NCI-H446 (cell line): ENCODE measurements at places on chromosomes 16 and 17.

- DNase-seq: no peak
Measured at GRCh38 chr16:1188432-1189189, 35.7 kb downstream of the CACNA1H start.

GRCh38 chr17:40563220-40564052 lies 1.8 kb downstream of the CCR7 start:
- DNase-seq: no peak

- DNase-seq: no peak
Measured at GRCh38 chr16:75379339-75379738, 54.0 kb downstream of the CFDP1 start.

DNA sequence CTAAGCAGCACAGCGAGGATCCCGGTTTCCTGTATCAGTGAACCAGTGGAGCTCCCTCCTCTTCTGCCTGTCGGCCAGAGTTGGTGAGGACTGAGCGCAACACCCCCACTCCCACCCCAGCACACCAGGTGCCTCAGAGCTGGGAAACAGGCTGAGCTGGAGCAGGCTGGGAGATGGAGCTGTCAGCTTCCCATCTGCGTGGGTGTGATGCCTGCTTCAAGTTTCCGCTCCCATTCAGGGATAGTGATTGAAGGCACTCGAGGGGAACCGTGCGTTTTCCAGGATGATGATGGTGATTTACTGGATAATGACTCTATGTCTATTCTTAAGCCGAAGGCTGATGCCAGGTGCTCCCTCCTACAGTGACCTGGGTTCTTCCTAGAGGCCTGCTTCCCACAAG lies 144.5 kb downstream of the TMEM132E start:
- DNase-seq: no peak

GRCh38 chr16:72910875-72911274 lies 137.1 kb downstream of the ZFHX3 start:
- no peak for DNase-seq

- no peak for DNase-seq
Measured at GRCh38 chr17:66841328-66841727, 6.4 kb downstream of the CACNG5 start.

DNA sequence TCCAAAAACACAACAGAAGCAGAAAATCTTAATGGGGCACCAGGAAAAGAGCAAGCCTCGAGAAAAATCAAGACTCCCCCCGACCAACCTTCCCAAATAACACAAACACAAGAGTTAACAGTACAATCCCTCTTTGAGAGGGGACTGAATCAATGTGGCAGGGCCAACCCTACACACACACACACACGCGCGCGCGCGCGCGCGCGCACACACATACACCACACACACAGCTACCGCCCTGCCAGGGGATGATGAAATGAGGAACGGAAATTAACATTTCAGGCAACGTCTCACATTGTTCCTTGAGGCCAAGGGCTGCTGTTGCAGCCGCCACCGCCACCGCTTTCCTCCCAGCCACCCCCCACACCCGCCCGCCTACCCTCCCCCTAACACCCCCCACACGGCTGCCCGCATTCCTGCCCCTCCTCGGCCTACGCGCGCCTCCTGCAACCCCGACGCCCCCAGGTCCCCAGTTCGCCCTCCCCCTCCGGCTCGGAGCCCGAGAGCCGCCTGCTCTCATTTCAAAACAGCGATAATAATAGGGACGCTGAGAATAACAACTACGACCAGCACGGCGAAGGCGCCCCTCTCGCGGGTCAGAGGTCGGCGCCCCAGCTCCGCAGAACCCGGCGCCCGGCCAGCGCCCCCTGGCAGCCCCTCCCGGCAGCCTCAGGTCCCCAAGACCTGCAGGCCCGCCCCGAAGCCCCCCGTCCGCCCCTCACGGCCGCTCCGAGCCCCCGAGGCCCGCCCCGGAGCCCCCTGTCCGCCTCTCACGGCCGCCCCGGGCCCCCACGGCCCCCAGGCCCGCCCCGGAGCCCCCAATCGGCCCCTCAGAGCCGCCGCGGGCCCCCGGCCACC lies 1.1 kb downstream of the ANKRD11 start:
- DNase-seq: peak; percentile 16

- DNase-seq: no peak
Measured at GRCh38 chr16:16197966-16198365, 25.3 kb downstream of the ABCC6 start.

- peak; percentile 10 for DNase-seq
Measured at GRCh38 chr17:64320613-64321553, 57.8 kb upstream of the TEX2 start.

- DNase-seq: no peak
Measured at GRCh38 chr17:39669897-39670735, 1.9 kb downstream of the PNMT start.

GRCh38 chr16:75239542-75240122 lies 11.8 kb downstream of the BCAR1 start:
- no peak for DNase-seq

DNA sequence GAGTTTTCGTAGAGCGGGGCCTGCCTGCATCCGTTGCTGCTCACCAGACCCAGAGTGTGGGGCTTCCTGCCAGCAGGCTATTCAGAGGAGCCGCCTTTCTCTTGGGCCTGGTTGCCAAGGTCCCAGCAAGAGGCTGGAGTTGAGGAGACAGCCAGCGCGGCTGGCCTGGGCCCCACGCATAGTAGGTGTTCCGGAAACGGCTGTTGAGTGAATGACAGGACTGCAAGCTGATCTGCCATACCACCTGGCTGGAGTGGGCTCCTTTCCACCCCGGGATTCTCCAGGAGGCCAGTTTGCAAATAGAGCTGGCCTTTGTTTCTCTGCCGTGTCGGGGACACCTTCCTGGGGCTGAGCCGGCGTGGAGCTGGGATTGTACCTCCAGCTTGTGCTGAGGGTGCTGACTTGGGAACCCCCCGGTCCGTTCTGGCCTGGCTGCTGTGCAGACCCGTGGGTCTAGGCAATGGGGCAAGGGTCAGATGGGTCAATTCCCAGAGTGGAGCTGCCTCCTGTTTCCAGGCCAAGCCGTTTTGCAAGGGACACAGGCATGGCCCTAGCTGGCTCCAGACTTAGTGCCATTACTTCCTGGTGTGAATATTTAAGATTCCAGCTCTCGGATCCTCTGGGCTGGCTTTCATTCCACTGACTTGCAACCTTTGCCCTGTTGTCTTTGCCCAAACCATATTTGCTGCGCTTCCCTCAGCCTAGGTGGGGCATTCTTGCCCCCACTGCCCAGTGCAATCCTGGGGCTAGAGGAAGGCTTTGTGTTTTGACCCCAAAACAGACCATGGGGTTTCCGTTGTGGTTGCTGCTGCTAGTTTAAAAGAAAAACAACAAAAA lies 68.8 kb downstream of the CMIP start:
- peak; percentile 5 for DNase-seq

DNA sequence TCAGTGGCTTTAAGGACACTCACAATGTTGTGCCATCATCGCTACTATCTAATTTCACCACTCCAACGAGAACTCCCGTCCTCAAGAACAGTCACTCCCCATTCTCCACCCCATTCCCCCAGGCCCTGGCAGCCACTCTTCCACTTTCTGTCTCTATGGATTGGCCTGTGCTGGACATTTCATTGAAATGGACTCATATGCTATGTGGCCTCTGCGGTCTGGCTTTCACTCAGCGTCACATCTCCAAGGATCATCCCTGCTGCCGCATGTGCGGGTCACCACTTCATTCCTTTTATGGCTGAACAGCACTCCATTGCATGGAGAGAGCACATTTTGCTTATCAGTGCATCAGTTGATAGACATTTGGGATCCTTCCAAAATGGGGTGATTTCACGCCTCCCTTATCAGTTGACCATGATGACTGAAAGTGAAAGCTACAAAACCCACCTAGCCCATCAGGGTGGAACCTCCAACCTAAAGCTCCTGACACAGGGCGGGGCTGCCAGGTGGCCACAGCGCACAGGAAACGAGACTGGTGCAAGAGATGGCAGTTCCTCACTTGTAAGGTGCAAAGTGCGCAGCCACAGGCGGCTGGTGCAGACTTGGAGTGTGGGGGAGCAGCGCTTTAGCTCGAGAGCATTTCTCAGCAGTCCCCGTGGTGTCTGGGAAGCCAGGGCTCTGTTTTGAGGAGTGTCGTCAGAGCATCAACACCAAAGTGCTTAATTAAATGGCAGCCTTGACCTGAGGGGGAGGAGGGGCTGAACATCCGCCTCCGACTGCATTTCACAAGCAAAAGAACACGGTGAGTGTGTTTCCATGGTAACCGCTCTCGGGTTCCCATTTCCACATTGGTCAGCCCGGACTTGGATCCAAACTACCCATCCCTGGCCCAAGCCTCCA lies 23.8 kb downstream of the COTL1 start:
- DNase-seq: no peak

GRCh38 chr17:15351925-15352324 lies 10.5 kb upstream of the TEKT3 start:
- no peak for DNase-seq

DNA sequence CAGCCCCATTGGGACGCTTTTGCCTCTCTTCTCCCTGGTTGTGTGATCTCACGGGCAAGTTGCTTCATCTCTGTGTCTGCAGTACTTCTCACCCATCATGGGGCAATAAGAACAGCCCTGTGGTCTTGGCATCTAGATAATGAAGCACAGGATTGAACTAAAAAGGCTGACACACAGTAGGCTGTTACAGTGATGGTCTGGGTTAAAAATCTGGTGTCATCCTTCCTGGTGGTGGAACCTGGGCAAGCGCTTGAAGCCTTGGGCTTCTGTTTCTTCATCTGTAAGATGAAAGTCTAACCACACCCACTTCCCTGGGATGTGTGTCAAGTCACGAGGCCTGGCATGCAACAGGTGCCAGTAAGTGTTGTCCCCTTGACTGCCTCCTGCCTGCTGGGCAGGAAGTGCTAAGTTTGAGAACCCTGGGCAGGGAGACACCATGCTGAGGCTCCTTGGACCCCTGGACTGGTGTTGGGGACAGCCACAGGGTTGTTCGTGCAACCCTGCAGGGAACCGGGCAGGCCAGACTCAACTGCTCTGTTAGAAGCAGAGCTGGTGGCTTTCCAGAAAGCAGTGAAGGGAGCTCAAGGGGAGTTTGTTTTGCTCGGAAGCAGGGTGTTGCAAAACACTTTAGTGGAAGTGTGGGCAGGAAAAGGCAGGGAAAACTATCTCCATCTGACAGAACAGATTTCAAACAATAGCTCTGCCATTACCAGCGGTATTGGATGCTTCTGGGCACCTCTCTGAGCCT lies 5.9 kb upstream of the MAP2K3 start:
- no peak for DNase-seq

DNA sequence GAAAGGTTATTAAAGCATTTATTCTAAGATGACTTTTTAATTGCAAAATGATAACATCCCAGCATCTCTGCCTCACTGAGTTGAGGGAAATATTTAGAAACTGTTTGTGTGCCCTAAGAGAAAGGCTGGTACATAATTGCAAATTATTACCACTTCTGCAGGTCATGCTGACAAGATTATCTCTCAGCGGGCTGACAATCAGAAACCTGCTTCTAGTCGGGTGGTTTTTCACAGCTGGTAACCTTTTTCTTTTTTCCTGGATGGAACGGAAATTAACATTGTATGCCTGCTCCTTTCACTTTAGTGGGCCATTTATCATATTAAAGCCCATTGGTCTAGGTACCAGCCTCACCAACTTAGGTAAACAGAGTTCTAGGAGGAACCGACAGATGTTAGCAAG lies 17.0 kb upstream of the NUDT7 start:
- no peak for DNase-seq

DNA sequence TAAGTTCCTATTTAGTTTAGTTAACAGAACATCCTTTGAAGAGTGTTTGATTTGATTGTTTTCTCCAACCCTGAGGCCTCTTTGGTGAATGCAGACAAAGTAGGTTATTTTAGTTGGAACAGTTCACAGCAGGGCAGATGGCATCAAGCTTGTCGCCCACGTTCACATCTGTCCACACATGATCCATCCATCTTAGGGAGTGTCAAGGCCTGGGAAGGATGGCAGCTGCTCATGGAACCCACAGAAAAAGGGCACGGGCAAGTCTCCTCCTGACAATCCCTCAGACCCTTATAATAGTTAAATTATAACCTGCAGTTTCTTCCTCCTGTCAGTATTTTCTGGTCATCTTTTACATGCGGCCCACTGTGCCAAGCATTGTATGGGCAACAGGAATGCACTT lies 60.2 kb downstream of the KNOP1 start:
- DNase-seq: no peak

GRCh38 chr17:73610331-73610911 lies 33.8 kb downstream of the SDK2 start:
- DNase-seq: no peak

GRCh38 chr17:21166595-21167210 lies 39.9 kb downstream of the DHRS7B start:
- DNase-seq: no peak

DNA sequence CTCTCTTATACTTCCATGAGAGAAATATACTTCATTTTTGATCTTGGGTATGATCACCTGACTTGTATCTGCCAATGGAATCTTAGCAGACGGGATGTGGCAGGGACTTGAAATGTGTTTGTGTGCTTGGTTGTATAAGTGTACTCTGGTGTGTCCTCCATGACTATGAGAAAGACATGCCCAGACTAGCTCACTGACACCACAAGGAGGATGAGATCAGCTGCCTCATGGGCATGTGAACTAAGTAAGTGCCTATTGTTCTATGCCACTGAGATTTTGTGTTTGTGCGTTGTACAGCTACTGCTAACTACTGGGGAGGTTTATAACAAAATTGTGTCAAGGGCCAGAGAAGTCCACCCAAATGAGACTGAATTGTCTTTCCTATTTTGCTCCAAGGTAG lies 402.2 kb upstream of the SALL1 start:
- DNase-seq: no peak

DNA sequence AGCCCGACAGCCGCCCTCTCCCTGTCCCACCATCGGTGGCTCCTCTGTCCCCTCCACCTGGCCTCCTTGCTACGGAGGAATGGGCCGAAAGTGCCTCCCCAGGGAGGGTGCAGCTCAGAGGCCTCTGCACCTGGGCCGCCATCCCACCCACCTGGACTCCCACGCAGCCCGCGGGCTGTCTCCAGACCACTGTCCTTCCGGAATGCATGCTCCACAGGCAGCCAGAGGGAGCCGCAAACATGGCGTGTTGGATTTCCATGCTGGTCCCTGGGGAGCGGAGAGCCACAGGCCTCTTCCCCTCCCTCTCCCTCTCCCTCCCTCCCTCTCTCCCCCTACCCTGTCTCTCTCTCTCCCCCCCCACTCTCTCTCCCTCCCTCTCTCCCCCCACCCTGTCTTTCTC lies 3.0 kb downstream of the SSTR5 start:
- no peak for DNase-seq

GRCh38 chr17:56793957-56794356 lies 39.8 kb downstream of the C17orf67 start:
- DNase-seq: no peak

DNA sequence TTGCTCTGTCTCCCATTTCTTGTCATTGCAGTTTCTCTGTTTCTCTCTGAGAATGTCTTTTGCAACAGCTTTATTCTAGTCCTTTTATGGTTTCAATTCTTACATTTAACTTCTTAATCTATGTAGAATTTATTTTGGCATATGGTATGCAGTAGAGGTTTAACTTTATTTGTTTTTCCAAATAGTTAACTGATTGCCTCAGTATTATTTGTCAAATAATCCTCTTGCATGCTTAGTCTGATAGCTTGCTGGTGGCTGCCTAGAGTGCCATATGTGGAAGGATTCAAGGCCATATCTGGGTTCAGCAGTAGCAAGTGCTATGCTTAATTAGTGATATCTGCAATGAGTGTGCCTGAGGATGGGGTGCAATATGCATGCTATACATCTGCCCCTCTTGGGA lies 6.9 kb downstream of the SNTB2 start:
- no peak for DNase-seq
